CD4-positive, alpha-beta T cell treated with Interleukin-1 beta for 1 hour (primary cell): ENCODE measurements at places on chromosomes 6 and 20.

- no peak for DNase-seq
Measured at GRCh38 chr20:57884956-57885355, 175.1 kb upstream of the PMEPA1 start.

DNA sequence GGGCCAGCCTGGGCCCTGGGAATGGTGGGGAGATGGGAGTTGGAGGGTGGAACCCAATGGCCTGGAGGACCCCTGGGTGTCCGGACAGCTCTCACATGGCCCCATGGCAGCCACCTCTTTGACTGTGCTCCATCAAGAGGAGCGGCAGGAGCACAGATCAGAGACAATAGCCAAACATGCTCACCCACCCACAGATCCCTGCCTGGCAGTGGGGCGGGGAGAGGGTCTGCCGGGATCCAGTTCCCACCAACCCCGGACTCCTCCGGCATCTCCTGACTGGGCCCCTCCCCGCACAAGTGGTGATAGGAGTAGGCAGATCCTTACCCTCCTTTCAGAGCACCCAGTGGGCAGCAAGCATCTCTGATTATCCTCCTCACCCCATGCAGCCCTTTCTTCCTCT, 31.9 kb upstream of the MRPS18A start:
- DNase-seq = no peak

- DNase-seq = no peak
Measured at GRCh38 chr6:51559059-51559458, 528.4 kb downstream of the PKHD1 start.

DNA sequence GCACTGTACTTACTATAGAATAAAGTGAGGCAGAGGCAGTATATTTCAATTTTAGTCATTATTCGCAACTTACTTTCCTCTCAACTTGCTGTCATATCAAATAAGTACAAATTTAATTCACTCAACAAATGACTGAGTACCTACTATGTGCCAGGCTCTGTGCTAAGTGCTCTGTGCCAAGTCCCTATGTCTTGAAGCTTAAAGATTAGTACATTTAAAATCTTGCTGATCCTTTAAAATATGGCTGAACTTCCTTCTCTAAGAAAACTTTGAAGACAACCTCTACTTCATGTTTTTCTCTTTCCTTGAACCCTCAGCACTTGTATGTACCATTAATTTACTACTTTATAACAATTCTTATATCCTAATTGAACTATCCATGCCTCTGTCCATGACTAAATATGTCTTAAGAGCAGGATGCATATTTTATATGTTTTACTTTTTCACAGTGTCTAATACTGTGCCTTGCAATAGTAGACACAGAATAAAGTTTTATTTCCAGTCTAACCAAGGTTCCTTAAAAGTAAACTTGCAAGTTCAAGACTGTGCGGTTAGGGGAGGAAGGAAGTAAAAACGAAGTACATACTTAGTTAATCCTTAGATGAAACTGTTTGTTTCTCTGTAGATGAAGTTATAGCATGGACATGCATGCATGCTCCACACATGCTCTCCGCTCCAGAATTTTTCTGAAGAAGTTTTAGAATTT, 10.0 kb upstream of the LATS1 start:
- no peak for DNase-seq

GRCh38 chr20:61447952-61448351, 195.9 kb downstream of the CDH4 start:
- no peak for DNase-seq
